ENCODE measurements at places on chromosomes 16 and 17.
A peak's percentile ranks its signal among the peaks of the same experiment; 100 is the strongest.

- DNase-seq, result no peak
These were observed 19.5 kb downstream of the MINK1 start for GRCh38 chr17:4852567-4853207.

DNA sequence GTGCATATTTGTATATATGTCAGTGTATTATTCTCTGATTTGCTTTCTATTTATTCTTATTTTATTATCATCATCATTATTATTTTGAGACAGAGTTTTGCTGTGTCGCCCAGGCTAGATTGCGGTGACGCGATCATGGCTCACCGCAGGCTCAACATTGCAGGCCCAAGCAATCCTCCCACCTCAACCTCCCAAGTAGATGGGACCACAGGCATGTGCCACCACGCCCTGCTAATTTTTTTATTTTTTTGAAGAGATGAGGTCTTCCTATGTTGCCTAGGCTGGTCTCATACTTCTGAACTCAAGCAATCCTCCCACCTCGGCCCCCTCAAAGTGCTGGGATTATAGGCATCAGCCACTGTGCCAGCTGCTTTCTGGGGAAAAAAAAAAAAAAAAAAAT, 8.4 kb upstream of the ARHGAP17 start:
- DNase-seq, result no peak

DNA sequence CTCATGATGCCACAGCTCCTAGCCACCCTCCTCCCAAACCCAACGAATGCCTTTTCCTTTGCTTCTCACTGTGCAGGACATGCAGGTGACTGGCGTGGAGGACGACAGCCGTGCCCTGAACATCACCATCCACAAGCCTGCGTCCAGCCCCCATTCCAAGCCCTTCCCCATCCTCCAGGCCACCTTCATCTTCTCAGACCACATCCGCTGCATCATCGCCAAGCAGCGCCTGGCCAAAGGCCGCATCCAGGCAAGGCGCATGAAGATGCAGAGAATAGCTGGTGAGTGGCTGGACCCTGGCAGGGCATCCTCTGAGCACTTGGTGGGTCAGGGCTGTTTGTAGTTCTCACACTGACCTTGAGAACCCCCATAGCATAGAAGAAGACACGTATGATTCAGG, 132.3 kb downstream of the SOCS1 start:
- DNase-seq, result no peak

DNA sequence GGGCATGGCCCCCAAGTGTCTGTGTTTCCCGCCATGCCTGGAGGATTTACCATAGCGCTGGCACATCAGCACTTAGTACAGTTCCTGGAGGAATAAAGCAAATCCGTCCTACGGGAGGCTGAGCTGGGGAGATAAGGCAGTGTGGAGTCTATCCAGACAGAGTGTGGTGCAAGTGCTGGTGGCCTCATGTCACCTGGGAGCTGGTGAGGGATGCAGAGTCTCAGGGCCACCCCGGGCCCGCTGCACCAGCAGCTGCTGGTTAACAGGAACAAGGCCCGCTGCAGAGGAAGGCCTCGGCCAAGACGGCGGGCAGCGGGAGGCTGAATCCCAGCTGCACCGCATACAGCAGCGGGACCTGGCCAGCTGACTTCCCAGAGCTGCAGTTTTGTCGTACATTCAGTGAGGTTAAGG, 57.3 kb upstream of the CDC42EP4 start:
- no peak for DNase-seq

DNA sequence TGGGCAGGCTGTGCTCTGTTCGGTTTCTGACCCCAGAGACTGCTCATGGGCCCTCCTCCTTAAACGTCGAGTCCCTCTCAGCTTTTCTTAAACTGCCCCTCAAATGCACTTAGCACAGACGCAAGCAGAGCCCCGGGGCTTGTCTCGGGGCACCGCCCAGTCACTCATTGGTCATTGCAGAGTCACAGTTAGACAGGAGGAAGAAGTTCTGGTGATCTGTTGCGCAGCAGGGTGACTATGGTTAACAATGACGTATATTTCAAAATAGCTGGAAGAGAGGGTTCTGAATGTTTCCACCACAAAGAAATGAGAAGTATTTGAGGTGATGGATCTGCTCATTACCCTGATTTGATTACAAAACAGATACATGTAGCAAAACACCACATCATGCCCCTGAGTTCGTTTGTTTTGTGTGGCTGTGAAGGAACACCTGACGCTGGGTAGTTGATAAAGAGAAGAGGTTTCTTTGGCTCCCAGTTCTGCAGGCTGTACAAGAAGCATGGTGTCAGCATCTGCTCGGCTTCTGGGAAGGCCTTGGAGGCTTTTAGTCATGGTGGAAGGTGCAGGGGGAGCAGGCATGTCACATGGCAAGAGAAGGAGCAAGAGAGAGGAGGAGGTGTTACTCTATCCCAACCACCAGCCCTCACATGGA, 387.4 kb downstream of the CPPED1 start:
- DNase-seq, result no peak

- DNase-seq, result no peak
These were observed 4.3 kb downstream of the C16orf87 start for GRCh38 chr16:46826631-46827030.

DNA sequence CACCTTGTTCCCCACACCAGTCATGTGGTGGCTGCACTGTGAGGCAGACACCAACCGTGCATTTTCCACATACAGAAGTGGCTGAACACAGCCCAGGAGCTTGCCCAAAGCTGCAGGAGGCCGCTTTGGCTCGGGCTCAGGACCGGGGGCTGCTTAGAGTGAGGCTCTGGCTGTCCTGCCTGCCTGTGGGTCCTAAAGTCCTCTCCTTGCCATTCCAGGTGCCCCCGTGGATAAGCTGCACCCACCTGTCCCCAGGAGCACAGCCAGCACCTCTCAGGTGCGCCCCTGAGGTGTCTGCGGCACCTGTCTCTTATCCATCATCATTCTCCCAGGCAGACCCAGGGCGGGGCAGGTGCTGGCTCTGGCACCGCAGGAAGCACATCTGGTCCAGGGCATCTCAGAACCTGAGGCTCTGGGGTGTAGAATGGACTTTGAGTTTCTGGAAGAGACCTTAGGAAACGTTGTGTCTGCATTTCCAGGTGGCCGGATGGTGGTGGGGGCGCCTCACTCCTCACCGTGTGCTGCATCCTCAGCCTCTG, 180.5 kb upstream of the ZNF469 start:
- no peak for DNase-seq

DNA sequence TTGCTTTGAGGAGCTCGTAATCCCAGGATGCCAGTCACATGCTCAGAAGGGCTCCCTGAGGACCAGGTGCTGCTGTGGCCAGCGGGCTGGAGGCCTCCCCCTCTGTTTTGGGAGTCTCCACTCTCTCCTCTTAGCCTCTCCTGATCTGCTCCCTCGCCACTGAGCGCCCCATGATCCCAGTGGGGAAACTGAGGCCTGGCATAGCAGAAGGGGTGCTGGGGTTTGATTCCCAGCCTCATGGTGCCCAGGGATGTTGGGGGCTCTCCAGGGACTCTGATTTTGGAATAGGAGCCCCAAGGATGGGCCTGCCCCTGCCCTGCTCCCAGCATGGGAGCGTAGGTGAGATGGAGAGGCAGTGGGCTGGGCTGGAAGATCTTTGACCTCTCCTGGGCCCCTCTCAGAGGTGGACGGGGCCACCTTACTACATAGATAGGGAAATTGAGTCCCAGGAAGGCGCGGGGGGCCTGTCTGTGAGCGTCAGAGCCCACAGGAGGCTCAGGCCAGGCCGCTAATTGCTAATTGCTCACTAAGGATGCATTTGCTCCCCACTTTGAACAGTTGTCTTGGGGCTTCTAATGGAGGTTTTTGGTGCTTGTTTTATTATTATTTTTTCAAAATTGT, 525 bp upstream of the ADCY7 start:
- DNase-seq, result no peak

- no peak for DNase-seq
These were observed 75.9 kb upstream of the IRX6 start for GRCh38 chr16:55248058-55248457.

- DNase-seq, result no peak
These were observed 714 bp downstream of the ACSF3 start for GRCh38 chr16:89094252-89094879.

GRCh38 chr16:67128887-67129286, 19.1 kb downstream of the PHAF1 start:
- no peak for DNase-seq

DNA sequence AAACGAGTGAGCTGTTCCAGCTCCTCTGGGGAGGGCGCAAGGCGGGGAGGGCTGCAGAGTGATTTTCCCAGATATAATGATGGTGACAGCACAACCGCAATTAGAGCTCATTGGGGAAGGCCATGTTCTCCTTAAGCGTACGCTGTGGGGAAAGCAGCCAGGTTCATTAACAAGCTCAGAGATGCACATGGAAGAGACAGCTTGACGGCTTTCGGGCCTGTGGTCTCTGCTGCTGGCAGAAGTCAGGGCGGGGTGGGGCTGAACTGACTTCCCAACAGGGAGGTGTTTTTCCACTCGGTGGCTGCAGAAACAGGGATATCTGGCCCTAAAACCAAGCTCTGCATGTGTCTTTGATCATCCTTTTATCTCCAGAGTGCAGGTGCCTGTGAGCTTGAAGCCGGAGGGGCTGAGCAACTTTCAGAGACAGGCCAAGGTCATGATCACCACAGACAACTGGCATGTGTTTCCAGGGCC, 24.0 kb upstream of the CACNG1 start:
- DNase-seq, result no peak

- no peak for DNase-seq
These were observed 22.6 kb downstream of the STAT5B start for GRCh38 chr17:42253578-42253977.

DNA sequence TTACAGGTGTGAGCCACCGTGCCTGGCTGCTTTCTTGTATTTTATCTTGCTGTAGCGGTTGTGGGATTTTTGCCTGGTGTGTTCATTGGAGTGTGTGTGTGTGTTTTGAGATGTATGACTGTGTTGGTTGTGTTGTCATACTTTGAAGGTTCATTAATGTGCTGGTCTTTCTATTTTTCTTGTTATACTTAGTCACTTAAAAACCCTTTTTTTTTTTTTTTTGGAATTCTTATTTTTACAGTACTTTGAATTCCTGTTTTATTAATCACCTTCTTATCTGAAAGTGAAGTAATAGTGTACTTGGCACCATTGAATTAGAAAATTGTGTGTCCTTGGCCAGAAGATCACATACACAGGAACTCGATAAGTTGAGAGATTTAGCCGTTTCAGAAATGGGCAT, 30.2 kb downstream of the TENT4B start:
- no peak for DNase-seq

DNA sequence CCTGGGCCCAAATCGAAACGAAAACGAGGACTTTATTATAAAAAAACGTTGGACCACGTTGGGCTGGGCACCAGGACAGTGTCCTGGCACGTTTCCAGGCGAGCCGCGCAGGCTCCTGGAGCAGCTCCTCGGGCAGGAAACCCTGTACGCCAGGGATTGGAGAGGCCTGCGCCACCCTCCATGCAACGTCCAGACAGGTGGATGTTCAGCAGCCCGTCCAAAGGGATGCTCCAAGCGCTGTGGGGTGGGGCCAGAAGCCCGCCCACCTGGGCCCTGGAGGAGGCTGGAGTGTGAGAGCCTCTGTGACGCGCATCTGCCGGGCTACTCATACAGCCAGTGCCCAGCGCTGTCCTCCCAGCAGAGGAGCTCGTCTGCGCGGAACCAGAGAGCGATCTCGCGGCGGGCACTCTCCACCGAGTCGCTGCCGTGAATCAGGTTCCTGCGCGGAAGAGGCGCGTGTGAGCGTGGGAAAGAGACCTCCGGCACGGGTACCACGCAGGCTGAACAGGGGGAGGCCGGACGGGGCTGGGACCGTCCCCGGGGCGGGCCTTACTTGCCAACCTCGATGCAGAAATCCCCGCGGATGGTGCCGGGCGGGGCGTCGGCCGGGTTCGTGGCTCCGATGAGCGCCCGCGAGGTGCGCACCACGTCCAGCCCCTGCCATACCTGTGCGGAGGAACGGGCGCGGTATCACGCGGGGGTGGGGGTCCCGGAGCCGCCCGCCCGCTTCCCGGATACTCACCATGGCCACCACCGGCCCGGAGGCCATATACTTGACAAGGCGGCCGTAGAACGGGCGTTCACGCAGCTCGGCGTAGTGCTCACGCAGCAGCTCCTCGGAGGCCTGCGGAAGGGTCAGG, 785 bp downstream of the NME3 start:
- DNase-seq, result peak; percentile 43

DNA sequence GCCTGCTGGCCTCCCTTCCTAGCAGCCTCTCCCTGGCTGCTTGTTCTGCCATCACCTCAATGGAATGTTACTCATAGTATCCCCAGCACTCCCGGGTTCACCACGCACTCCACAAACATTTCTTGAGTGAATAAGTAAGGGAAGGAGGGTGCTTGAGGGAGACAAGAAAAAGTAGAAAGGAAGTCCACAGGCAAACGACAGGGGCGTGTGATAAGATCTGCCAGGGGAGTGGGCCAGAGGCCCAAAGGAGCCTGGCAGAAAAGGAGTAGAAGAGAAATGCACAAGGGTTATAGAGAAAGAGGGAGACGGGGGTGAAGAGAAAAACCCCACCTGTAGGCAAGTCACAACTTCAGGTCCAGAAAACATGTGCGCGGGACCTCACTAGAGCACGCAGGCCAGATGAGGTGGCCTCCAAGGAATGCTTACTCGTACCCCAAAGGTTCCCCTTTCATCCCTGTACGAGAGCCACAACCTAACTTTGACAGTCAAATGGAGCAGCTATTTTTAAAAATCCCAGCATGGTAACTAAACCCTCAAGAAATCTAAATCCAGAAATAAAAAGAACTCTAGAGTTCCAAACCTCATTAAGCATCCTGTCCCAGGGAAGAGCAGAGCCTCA, 6.6 kb downstream of the ZDHHC7 start:
- no peak for DNase-seq

GRCh38 chr16:88758227-88758943, 26.6 kb downstream of the PIEZO1 start:
- DNase-seq, result no peak

GRCh38 chr17:17493986-17494466, 2.2 kb downstream of the RASD1 start:
- no peak for DNase-seq

- DNase-seq, result no peak
These were observed 1032.2 kb downstream of the CDH11 start for GRCh38 chr16:64089697-64090096.

GRCh38 chr17:19290066-19290705, 53.0 kb downstream of the EPN2 start:
- no peak for DNase-seq

GRCh38 chr17:48228720-48229119, 121.2 kb downstream of the SNX11 start:
- DNase-seq, result no peak

- DNase-seq, result no peak
These were observed 1243.8 kb downstream of the CDH8 start for GRCh38 chr16:60792437-60792836.

DNA sequence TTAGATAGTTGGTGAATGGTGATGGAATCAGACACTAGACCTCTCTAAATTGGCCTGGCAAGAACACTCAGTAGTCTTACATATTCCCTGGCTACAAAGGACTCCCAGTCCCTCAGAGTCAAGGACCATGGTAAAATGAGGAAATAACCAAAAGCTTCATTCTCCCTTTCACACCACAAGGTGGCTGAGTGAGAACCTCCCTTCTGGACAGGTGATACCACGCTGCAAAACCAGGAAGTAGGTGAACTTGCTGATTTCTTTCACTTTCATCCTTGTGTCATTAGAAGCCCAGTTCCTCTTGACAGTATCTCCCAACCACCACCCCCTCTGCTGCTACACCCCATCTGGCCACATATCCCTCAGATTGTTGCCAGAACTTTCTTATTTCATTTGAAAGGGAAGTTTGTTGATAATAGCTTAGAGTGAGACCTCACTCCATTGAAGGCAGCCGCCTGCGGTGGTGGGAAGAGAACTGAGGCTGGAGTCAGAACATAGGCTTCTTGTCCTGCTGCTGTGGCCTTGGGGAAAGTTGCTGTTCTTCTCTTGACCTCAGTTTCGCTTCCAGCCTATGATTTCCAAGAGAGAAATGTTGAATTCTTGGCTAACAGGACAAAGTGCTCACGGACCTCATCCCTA, 290.6 kb upstream of the CCL2 start:
- no peak for DNase-seq

- no peak for DNase-seq
These were observed 1.1 kb downstream of the ZCCHC14 start for GRCh38 chr16:87491522-87492290.

Measured in hypothalamus (tissue), 51 donors.